ENCODE measurements at places on chromosomes 4 and X.

DNA sequence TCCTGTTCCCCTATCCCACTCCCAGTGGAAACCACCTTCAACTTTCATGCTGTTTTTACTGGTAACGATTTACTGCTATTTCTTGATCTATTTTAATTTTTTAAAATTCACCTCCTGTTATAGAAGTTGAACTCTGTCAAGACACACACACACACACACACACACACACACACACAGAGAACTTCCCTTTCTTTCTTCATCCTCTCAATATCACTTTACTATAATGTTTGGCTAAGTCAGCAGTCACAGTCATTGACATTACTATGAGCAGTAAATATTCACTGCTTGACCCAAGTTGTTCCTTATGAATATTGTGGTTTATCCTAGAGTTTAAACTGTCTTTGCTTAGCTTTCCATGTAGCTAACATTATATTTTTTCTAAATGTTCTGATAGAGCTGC lies 24.0 kb upstream of the SGMS2 start:
- no peak for DNase-seq

DNA sequence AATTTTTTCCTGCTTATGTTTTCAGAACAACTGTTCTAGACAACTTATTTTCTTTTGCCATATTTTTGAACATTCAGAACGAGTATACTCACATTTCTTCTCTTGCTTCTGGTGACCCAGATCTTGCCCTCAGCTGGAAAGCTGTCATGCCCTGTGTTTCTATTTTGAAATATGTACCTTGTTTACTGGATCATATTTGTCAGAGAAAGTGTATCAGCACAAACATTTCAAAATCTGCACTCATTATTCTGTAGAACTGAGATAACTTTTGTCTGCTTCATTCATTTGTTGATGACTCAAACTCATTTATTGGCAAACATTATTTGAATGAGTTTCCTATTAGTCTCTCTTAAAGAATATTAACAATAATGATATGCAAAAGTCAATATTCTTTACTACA lies 46.2 kb upstream of the FAM9A start:
- no peak for DNase-seq

- DNase-seq: no peak
These were observed 168.3 kb upstream of the PUDP start for GRCh38 chrX:7316280-7316679.

- DNase-seq: no peak
These were observed 377.6 kb upstream of the GATB start for GRCh38 chr4:152138451-152138850.

- DNase-seq: no peak
These were observed 44.8 kb upstream of the MTMR1 start for GRCh38 chrX:150648296-150648940.

DNA sequence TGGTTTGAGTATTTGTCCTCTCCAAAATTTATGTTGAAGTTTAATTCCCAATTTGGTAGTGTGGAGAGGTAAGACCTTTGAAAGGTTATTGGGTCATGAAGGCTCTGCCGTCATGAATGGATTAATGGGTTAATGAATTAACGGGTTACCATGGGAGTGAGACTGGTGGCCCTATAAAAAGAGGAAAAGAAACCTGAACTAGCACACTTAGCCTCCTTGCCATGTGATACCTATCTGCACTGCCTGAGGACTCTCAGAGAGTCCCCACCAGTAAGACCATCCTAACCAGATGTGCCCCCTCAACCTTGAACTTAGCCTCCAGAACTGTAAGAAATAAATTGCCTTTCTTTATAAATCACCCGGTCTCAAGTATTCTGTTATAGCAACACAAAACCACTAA lies 39.3 kb downstream of the PAGE1 start:
- DNase-seq: no peak

DNA sequence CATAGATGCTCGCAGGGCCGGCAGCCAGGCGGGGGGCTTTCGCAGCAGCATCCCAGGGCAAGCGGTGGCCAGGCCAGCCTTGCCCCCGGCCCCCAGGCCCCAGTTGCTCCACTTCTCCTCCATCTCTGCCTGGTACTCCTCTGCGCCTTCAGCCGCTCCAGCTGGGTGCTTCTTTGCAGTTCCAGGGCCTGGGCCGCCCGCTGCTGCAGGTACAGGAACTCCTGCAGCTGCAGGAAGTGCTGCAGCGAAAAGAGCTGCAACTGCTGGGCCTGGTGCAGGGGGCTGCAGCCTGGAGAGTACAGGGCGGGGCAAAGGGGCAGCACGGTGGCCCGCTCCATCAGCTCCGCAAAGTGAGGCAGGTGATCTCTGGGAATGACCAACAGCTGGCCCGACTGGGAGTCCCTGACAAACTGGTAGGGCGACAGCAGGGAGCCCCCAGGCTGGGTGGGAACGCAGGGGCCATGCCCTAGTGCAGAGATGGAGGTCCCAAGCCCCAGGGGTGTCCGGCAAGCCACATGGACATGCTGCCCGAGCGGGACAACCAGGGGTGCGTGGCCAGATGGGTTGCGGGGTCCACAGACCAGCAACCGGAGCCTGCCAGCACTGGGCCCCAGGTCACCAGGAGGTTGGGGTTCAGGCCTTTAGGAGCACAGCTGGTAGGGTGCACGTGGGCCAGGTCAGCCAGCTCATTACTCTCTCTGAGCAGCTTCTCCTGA lies 75.9 kb upstream of the UCP1 start:
- DNase-seq: no peak

DNA sequence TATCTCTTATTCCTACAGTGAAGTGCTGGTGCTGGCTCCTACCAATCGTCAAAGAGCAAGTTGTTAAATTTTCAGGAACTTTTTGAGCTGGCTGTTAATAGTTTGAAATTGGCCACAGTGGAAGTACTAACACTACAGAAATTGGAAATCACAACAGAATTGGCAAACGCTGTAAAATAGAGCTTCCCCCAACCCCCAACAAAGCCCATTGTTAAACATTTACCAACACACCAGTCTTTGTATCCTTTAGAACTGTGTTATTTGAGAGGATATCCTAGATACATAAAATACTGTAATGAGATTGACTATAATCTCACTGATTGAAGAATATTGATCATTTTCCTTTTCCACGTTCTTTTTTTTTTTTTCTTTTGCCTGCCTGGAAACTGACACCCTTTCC lies 37.4 kb downstream of the FAM241A start:
- DNase-seq: no peak

- no peak for DNase-seq
These were observed 485 bp downstream of the AADAT start for GRCh38 chr4:170089274-170089667.

DNA sequence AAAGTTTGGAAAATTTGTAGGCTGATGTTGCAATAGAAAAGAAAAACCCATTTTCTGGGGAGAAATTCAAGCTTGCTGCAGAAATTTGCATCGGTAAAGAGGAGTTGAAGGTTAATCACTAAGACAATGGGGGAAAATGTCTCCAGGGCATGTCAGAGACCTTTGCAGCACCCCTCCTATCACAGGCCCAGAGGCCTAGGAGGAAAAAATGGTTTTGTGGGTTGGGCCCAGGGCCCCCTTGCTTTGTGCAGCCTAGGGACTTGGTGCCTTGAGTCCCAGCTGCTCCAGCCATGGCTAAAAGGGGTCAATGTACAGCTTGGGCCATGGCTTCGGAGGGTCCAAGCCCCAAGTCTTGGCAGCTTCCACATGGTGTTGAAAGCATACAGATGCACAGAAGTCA lies 17.8 kb downstream of the TMSB15A start:
- DNase-seq: no peak

- DNase-seq: no peak
These were observed 187.0 kb upstream of the RBPJ start for GRCh38 chr4:26133840-26134239.

DNA sequence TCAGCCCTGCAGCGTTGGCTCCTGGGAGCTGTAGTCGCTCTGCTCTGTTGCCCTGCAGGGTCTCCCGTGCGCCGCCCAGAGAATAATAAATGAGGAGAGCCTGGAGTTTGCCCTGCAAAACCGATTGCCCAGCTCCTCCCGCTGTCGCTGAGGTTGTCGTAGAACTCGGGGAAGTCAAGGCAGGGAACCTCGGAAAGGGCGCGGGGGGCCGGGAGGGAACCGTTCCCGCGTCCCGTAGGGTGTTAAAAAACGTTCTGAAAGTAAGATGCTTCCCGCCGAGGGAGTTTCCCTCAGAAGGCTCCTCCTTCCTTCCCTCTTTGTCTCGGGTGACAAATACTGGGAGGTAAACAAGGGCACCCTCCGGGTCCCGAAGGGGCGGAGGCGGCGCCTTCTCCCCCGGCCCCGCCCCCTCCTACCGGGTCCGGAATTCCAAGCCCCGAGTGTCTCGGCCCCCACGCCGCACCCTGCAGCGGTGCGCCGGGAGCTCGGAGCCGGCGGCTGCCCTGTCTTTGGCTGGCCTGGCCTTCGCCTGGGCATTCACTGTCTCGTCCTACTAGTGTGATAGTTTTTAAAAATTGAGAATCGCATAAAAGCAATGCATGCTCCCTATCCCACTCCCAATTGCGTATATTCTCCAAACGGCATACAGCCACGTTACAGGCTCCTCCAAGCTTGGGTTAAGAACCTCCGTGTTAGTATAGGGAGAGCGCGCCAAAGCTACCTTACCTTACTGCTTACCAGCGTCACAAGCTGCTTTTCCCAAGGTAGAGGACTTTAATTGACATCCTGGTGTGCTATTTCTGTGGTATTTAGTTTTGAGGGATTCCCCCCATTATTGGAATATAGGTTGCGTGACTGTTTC lies 964 bp upstream of the HMGB2 start:
- no peak for DNase-seq

DNA sequence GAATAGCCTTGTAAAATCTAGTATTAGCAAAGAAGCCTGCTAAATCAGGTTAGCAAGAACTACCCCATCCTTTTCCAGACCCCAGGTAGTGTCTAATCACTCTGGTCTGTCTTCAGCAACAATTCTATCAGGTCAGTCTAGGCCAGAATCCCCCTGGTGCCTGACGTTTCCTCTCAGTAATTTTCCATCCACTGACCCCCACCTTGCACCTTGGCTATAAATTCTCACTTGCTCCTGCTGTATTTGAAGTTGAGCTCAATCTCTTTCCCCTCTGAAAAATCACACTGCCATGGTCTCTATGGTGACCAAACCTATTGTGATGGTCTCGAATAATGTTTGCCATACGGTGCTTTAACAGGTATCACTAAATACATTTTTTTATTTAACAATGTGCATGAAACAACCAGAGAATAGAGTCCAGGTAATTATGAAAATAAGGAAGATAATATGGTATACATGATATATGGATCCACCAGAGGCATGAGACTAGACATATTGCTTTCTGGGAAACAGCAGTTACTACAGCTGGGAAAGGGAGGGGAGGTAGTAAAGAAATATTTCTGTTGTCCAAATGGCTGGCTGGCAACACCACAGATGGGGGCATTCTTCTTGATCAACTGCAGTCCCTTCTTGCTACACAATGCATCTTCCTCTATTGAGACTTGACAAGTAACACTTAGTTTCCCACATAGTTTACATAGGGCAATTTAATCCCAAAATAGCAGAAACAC lies 33.8 kb downstream of the CXCL1 start:
- no peak for DNase-seq

GRCh38 chrX:13923289-13923688 lies 106.4 kb upstream of the GPM6B start:
- no peak for DNase-seq

DNA sequence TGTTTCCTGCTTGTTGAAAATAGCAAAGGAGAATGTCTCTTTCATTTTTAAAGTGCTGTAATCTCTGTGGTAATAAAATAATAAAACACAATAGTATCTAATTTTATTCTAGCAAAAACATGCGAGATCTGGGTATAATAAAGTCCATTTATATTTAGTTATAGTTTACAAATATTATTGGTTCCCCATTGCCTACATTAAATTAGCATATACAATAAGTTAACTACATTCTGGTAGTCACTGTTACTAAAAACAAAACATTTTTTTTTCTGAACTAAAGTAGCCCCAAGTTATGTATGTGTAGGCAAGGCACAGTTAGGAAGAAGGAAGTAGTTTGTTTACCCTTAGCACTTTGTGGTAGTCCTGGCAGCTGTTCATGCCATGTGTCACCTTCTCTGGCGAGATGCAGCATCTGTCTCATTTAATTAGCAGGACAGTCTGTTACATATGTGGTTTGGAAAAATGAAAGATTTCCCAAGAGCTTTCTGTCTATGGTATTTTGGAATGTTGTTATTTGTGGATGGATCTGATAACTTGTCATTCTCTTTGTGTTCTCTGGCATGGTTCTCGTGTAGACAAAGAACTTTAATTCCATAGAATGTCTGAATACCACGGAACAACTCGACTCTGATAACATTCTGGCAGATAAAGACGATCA lies 231.3 kb upstream of the PITX2 start:
- no peak for DNase-seq

GRCh38 chr4:2570551-2571222 lies 34.2 kb downstream of the FAM193A start:
- peak; percentile 23 for DNase-seq

DNA sequence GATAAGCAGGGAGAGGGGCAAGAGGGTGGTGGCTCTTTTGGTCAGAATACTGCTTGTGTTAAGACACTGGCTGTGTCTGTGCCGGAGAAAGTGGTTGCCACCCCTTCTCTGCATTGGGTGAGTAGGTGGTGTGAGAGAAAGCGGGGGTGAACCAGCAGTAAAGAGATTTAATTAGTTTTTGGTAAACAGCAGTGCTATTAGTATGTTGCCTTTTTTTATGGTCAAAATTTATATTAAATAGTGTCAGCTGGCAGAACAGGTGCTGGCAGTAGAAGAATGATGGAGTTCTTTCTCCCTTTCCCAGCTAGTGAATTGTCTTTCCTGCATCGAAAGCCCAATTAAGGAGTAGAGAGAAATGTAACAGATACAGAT lies 181.6 kb downstream of the LARP7 start:
- DNase-seq: no peak

- peak; percentile 51 for DNase-seq
These were observed 851.0 kb downstream of the RAB28 start for GRCh38 chr4:12633053-12633651.

- no peak for DNase-seq
These were observed 41.8 kb downstream of the NPY5R start for GRCh38 chr4:163385466-163385865.

GRCh38 chrX:38124000-38124399 lies 96.7 kb downstream of the SRPX start:
- DNase-seq: no peak

- DNase-seq: no peak
These were observed 813.5 kb upstream of the SLIT2 start for GRCh38 chr4:19438233-19438632.

GRCh38 chr4:83151651-83152050 lies 37.1 kb upstream of the PLAC8 start:
- DNase-seq: no peak

- DNase-seq: no peak
These were observed 113.9 kb downstream of the CPZ start for GRCh38 chr4:8706216-8707044.

- no peak for DNase-seq
These were observed 59.2 kb upstream of the GUCY1A1 start for GRCh38 chr4:155607481-155607880.

DNA sequence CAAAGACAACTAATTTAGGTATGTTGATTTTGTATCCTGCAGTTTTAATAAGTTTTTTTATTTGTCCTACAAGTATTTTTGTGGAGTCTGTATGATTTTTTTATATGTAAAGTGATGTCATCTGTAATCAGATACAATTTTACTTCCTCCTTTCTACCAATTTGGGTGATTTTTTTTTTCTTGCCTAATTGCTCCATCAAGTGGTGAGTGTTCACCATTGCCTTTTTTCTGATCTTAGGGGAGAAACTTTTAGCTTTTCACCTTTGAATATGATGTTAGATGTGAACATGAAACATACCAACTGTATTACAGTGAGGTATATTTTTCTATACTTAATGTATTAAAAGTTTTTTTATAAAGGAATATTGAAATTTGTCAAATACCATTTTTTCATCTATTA lies 362.3 kb downstream of the PABPC4L start:
- DNase-seq: no peak

- DNase-seq: no peak
These were observed 46.0 kb upstream of the MAN2B2 start for GRCh38 chr4:6529021-6529420.

GRCh38 chr4:11698846-11699590 lies 270.3 kb upstream of the HS3ST1 start:
- DNase-seq: no peak

Measured in activated B cell treated with CpG ODN at 0.5 μM for 24 hours (primary cell).